Right renal pelvis (tissue), 4 donors: ENCODE measurements at places on chromosomes 5 and 9. TPM values are rescaled to one million over a fixed set of nuclear protein-coding genes. Genes with fewer than 3 reads are reported as not detected.

RMI1 gene
- polyA plus RNA-seq, result 20.5 TPM

- no peak for DNase-seq
Observed at GRCh38 chr5:29382780-29383179, 1810.7 kb upstream of the CDH6 start.

- DNase-seq, result no peak
Observed at GRCh38 chr9:6877671-6878161, 119.9 kb downstream of the KDM4C start.

DNA sequence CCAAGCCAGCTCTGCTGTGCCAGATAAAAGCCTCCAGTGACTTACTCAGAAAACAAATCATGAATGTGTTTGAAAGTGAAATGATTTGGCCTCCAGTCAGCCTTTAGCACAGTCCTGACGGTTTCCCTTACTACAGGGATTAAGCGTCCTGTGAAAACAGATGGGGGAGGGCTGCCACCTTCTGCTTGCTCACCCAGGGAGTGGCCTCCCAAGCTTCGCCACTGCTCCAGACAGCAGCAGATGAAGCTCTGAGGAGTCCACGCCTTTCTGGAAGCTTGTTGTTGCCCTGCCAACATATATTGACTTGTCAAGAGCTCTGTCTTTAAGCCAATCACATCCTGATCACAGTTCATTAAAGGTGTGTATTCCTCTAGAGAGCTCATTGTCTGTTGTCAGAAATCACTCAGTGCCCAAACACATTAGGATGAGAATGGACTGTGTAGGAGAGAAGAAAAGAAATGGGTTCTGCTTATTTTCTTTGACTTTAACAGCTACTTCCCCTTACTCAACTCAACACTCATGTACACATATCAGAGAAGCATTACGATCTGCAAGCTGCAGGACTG is 4.9 kb upstream of the FYB1 start:
- no peak for DNase-seq

GRCh38 chr5:20030125-20030524 is 42.1 kb upstream of the CDH18 start:
- DNase-seq, result no peak
